Activated CD4-positive, alpha-beta memory T cell treated with anti-CD3 and anti-CD28 coated beads, Interleukin-2, amount 10 ng/mL, durations not matched to agents 7 days and 5 days (primary cell): ENCODE measurements at places on chromosomes 11 and 22. TPM values are rescaled to one million over a fixed set of nuclear protein-coding genes. Genes with fewer than 3 reads are reported as not detected.

The OR1S1 gene
- total RNA-seq: not detected

- H3K4me1 ChIP-seq: no peaks in the 10 kb centered on the region
- no peaks in the 10 kb centered on the region for H3K36me3 ChIP-seq
- no peak for DNase-seq
Measured at GRCh38 chr11:134642206-134642605, 230.2 kb upstream of the B3GAT1 start.

DNA sequence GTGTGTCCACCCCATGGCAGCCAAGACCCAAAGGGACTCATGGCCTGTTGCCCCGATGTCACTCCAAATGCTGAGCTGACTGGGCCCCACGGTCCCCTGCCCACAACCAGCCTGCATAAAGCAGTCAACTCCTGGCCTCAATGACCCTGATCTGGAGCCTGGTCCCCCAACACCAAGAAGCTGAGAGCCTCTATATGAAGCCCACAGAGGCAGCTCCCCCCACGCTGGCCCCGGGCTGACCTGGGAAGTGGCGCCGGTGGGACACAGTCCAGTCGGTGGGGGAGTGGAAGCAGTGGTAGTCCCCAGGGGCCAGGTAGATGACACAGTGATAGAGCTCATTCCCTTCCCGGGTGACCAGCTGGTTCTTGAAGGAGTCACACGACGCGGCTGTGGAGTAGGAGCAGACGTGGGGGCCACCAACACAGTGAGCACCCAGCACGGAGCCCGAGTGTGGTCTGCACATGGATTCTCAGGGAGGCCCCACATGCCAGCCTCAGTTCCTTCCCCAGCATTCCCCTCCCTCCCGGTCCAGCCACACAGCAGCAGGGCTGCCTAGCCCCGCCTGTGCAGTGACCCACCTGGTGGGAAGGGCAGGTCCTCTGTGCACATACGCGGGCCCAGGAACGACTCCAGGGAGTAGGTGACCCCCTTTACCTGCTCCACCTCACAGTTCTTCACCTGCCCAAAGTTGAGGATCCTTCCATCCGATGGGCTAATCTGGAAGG, 41.1 kb downstream of the PISD start:
- no peak overlapping the region for H3K27ac ChIP-seq
- H3K36me3 ChIP-seq: peaks cover 25% of the 10 kb centered on the region
- no peaks in the 10 kb centered on the region for H3K27me3 ChIP-seq
- DNase-seq: no peak
- H3K4me1 ChIP-seq: peaks cover 6% of the 10 kb centered on the region
- no peak overlapping the region for H3K4me3 ChIP-seq

The TECTA gene
- 0.10 TPM for total RNA-seq

GRCh38 chr11:119087747-119088241, 3.1 kb downstream of the HMBS start:
- H3K4me3 ChIP-seq: peak overlapping the region; percentile 46
- peaks cover 18% of the 10 kb centered on the region for H3K36me3 ChIP-seq
- peak; percentile 40 for DNase-seq
- no peaks in the 10 kb centered on the region for H3K27me3 ChIP-seq

DNA sequence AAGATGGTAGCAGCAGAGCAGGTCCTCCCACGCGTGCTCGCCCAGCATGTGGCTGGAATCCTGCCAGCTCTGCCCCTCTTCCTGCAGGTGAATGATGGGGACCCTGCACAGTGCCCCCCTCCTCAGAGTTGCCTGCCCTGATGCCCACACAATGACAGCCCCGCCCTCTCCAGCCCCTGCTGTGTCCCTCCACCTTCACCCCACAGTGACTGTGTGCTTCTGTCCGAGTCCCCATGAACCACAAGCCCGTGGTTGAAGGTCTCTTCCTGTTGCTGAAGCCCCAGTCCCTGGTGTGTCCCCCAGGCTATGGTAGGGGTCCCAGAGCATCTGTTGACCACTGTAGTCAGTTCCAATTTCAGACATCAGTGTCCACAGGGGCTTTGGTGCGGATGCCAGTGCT, 71.0 kb downstream of the BRD1 start:
- H3K27me3 ChIP-seq: peaks cover 5% of the 10 kb centered on the region
- no peaks in the 10 kb centered on the region for H3K36me3 ChIP-seq
- no peak for DNase-seq
- H3K4me3 ChIP-seq: no peak overlapping the region
- H3K4me1 ChIP-seq: peaks cover 16% of the 10 kb centered on the region

- H3K4me1 ChIP-seq: no peaks in the 10 kb centered on the region
- H3K27me3 ChIP-seq: peaks cover 14% of the 10 kb centered on the region
- H3K36me3 ChIP-seq: no peaks in the 10 kb centered on the region
- H3K27ac ChIP-seq: no peak overlapping the region
- no peak overlapping the region for H3K4me3 ChIP-seq
Measured at GRCh38 chr11:112949781-112950575, 11.2 kb upstream of the NCAM1 start.

GRCh38 chr11:130839981-130840666, 76.2 kb downstream of the SNX19 start:
- no peaks in the 10 kb centered on the region for H3K36me3 ChIP-seq
- DNase-seq: no peak
- H3K27ac ChIP-seq: no peak overlapping the region
- H3K4me3 ChIP-seq: no peak overlapping the region
- peaks cover 45% of the 10 kb centered on the region for H3K27me3 ChIP-seq

DNA sequence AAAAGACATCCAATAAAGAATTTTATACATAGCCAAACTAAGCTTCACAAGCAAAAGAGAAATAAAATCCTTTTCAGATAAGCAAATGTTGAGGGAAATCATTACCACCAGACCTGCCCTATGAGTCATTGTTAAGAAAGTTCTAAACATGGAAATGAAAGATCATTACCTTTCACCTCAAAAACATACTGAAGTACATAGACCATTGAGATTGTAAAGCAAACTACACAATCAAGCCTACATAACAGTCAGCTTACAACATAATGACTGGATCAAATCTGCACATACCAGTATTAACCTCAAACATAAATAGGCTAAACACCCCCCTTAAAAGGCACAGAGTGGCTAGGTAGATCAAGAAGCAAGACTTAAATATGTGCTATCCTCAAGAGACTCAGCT, 501.0 kb upstream of the LUZP2 start:
- H3K4me1 ChIP-seq: no peaks in the 10 kb centered on the region
- H3K27ac ChIP-seq: no peak overlapping the region
- H3K36me3 ChIP-seq: no peaks in the 10 kb centered on the region
- H3K27me3 ChIP-seq: no peaks in the 10 kb centered on the region

GRCh38 chr11:85941380-85941973, 86.3 kb downstream of the CCDC83 start:
- peak; percentile 53 for DNase-seq
- peaks cover 23% of the 10 kb centered on the region for H3K4me1 ChIP-seq
- H3K4me3 ChIP-seq: no peak overlapping the region
- no peaks in the 10 kb centered on the region for H3K27me3 ChIP-seq
